ENCODE measurements at places on chromosomes 12 and 14.

DNA sequence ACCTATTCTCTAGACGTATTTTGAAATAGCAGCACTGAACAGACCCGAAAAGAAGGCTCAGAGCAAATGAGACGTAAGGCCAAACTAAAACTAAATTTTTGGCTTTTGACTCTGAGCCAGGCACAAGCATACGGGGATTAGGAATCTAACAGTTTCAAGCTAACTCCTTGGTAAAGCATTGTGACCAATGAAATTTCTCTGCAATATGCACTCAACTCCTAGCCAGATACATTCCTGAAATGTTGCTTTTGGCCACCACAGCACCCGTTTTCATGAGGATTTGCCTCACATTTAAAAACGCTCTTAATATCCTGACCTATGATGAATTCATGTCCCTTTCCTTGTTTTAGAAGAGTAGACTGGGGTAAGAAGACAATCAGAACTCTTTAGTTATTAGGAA lies 53.1 kb upstream of the NPFF start:
- DNase-seq: no peak

GRCh38 chr12:130429656-130430505 lies 92.2 kb downstream of the PIWIL1 start:
- no peak for DNase-seq

- no peak for DNase-seq
These were observed 339.3 kb downstream of the NRXN3 start for GRCh38 chr14:78509516-78509915.

GRCh38 chr12:105231396-105231795 lies 4.6 kb downstream of the APPL2 start:
- no peak for DNase-seq

GRCh38 chr12:128949086-128949485 lies 95.8 kb downstream of the GLT1D1 start:
- DNase-seq: no peak

- DNase-seq: no peak
These were observed 133.9 kb downstream of the TRHDE start for GRCh38 chr12:72406111-72406510.

All from vagina (tissue), 2 donors.